ENCODE measurements at places on chromosomes 3 and 15. TPM values are rescaled to one million over a fixed set of nuclear protein-coding genes. Genes with fewer than 3 reads are reported as not detected.
A peak's percentile ranks its signal among the peaks of the same experiment; 100 is the strongest.

DNA sequence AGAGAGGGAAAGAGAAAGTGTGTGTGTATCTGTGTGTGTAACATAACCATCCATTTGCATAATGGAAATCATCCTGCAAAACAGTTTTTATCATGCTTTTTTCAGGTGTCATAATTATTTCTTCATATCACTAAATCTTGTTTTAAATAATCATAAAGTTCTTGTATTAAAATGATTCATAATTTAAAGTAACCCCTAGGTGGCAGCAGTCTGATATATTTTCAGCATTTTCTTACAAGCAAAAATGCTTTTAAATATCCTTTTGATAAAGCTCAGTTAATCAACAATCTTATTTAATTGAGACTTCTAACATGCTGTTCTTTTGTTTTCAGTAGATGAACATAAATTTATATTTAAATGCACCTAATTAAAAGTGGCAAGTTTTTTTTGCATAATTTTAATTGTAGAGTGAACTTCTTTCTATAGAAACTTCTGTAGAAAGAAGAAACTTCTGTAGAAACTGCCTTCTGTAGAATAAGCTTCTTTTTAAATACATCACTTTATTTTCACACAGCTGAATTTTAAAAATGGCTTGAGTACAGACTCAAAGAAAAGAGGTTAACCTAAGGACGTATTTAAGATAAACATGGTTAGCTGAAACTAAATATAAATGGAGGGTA lies 72.5 kb downstream of the OPA1 start:
- peaks cover 51% of the 10 kb centered on the region for H3K36me3 ChIP-seq
- peaks cover 22% of the 10 kb centered on the region for H3K4me1 ChIP-seq
- H3K4me3 ChIP-seq = no peak overlapping the region
- H3K27me3 ChIP-seq = no peaks in the 10 kb centered on the region

DNA sequence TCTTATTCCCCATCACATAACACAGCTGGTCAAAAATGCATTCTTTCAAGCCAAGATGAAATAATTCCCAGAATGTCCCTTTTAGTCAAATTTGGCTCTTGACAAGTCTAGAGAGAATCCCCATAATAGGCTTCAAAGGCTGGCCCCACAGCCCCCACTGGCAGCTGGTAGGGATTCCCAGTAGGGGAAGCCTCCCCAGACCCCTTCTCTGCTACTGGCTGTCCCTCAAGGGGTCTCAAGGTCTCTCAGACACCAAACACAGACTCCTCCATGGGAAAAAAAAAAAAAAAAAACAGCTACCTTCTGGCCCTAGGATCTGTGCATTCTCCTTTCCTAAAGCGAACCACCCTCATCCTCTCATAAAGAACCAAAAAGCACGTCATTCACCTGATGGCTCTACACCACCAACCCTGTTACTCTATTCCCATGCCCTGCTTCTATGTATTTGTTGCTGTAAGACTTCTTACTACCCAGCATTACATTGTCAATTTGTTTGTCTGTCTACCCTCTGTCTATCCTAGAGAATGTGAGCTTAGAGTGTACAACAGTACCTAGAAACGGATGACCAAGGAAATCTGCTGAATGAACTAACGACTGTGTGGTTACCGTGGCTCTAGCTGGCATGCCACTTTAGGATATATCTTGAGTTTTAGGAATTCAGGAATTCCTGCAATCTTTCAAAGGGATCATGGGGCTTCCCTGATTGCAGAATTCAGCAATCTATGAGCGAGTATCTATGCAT lies 164.1 kb upstream of the NSMCE3 start:
- H3K4me1 ChIP-seq = peaks cover 28% of the 10 kb centered on the region
- no peaks in the 10 kb centered on the region for H3K27me3 ChIP-seq

- H3K4me1 ChIP-seq = peaks cover 4% of the 10 kb centered on the region
- peaks cover 14% of the 10 kb centered on the region for H3K36me3 ChIP-seq
- no peak for DNase-seq
- no peak overlapping the region for H3K4me3 ChIP-seq
These were observed 56.0 kb downstream of the CLEC3B start for GRCh38 chr3:45082142-45082538.

- H3K36me3 ChIP-seq = no peaks in the 10 kb centered on the region
- no peak overlapping the region for H3K27ac ChIP-seq
- peaks cover 10% of the 10 kb centered on the region for H3K4me1 ChIP-seq
- no peak overlapping the region for H3K4me3 ChIP-seq
- DNase-seq = peak; percentile 32
These were observed 152.7 kb downstream of the CD47 start for GRCh38 chr3:107938143-107938542.

Gene ITGB5
- total RNA-seq = 292 TPM

- H3K4me1 ChIP-seq = peaks cover 10% of the 10 kb centered on the region
- peaks cover 2% of the 10 kb centered on the region for H3K36me3 ChIP-seq
- no peak overlapping the region for H3K4me3 ChIP-seq
- H3K27ac ChIP-seq = no peak overlapping the region
- DNase-seq = no peak
These were observed 236.4 kb upstream of the RARB start for GRCh38 chr3:25191673-25192072.

GRCh38 chr15:64044300-64045100 lies 1.8 kb downstream of the DAPK2 start:
- no peaks in the 10 kb centered on the region for H3K36me3 ChIP-seq
- peak overlapping the region; percentile 66 for H3K4me3 ChIP-seq
- peaks cover 5% of the 10 kb centered on the region for H3K4me1 ChIP-seq

GRCh38 chr3:98596541-98597500 lies 3.4 kb upstream of the CPOX start:
- H3K27me3 ChIP-seq = no peaks in the 10 kb centered on the region
- no peak overlapping the region for H3K27ac ChIP-seq
- DNase-seq = no peak
- H3K4me3 ChIP-seq = no peak overlapping the region
- H3K36me3 ChIP-seq = no peaks in the 10 kb centered on the region
- peaks cover 23% of the 10 kb centered on the region for H3K4me1 ChIP-seq

DNA sequence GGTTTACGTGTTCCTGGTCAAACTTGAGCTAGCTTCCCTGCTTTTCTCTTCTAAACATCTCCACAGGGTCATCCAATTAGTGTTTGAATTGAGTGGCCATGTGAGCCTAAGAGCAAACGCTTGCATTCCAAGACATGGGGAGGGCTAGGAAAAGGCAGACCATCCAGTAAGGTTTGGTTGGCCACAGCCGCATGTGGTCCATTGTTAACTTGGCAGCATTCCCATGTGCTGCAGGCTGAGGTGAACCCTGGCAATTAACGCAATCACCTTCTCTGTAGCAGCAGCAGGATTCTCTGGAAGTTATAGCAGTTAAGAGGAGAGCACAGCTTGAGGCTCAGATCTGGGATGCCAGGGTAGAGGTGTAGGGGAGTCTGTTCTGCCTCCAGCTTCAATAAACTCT lies 502.2 kb upstream of the LMCD1 start:
- DNase-seq = peak; percentile 49
- no peaks in the 10 kb centered on the region for H3K36me3 ChIP-seq
- no peaks in the 10 kb centered on the region for H3K27me3 ChIP-seq

DNA sequence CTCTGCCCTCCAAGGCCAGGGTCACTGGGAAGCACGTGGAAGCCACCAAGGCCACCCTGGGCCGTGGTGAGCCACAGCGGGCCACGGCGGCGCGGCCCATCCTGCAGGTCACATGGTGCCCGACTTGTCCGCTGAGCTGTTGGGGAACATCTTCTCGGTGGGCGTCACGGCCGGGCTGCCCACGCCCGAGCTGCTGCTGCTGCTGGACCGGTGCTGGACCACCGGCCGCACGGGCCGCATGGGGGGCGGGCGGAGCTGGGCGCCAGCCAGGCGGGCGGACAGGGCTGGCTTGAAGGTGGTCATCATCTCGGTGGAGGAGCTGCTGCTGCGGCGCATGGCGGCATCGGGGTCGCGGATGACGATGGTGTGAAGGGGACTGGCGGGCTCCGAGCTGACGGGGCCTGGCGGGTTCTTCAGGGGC lies 22.1 kb upstream of the RAD18 start:
- H3K4me3 ChIP-seq = no peak overlapping the region
- H3K36me3 ChIP-seq = no peaks in the 10 kb centered on the region
- no peak for DNase-seq
- H3K27ac ChIP-seq = no peak overlapping the region

- no peaks in the 10 kb centered on the region for H3K36me3 ChIP-seq
- H3K4me1 ChIP-seq = peaks cover 6% of the 10 kb centered on the region
- DNase-seq = no peak
These were observed 166.7 kb upstream of the PRICKLE2 start for GRCh38 chr3:64392001-64392400.

GRCh38 chr3:107929088-107929487 lies 161.7 kb downstream of the CD47 start:
- no peak overlapping the region for H3K4me3 ChIP-seq
- H3K27me3 ChIP-seq = peaks cover 18% of the 10 kb centered on the region
- no peaks in the 10 kb centered on the region for H3K36me3 ChIP-seq
- DNase-seq = no peak
- no peak overlapping the region for H3K27ac ChIP-seq

- peaks cover 9% of the 10 kb centered on the region for H3K36me3 ChIP-seq
- H3K4me3 ChIP-seq = no peak overlapping the region
- H3K4me1 ChIP-seq = peaks cover 8% of the 10 kb centered on the region
- no peaks in the 10 kb centered on the region for H3K27me3 ChIP-seq
- no peak overlapping the region for H3K27ac ChIP-seq
These were observed 443.2 kb upstream of the TBL1XR1 start for GRCh38 chr3:177640319-177640965.

- peaks cover 5% of the 10 kb centered on the region for H3K36me3 ChIP-seq
- H3K4me3 ChIP-seq = no peak overlapping the region
- H3K27me3 ChIP-seq = no peaks in the 10 kb centered on the region
- peaks cover 7% of the 10 kb centered on the region for H3K4me1 ChIP-seq
These were observed 114.8 kb downstream of the EOMES start for GRCh38 chr3:27607370-27607769.

DNA sequence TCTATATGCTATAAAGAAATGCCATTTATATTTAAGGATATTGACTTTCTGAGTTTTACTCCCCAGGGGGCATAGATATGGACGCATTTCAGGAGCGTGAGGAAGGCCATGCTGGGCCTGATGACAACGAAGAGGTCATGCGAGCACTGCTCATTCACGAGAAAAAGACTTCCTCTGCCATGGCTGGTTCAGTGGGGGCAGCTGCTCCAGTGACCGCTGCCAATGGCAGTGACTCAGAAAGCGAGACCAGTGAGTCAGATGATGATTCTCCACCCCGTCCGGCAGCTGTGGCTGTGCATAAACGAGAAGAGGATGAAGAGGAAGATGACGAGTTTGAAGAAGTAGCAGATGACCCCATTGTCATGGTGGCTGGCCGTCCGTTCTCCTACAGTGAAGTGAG lies 38.4 kb downstream of the GTF2E1 start:
- H3K27me3 ChIP-seq = no peaks in the 10 kb centered on the region
- H3K27ac ChIP-seq = peak overlapping the region; percentile 85
- H3K4me1 ChIP-seq = peaks cover under 1% of the 10 kb centered on the region
- DNase-seq = no peak

DNA sequence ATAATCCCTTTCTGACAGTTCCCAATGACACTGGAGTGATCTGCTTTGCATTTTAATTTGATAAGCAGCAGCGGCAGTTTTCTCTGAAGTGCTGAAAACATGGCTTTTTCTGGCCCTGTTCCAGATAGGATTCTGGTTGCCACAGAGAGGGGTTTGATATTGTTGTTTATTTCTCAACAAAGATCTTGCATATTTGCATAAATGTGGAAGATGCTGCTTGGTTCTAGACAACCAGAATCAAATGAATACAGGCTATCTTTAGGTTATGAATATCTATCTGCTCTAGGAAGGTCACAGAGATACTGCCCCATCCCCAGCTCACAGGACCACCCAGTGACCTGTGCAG lies 137.1 kb downstream of the ZNF609 start:
- H3K4me1 ChIP-seq = peaks cover 41% of the 10 kb centered on the region
- no peak overlapping the region for H3K27ac ChIP-seq
- H3K4me3 ChIP-seq = no peak overlapping the region
- H3K27me3 ChIP-seq = no peaks in the 10 kb centered on the region
- no peaks in the 10 kb centered on the region for H3K36me3 ChIP-seq
- no peak for DNase-seq

Gene CDHR4
- total RNA-seq = 0.17 TPM

GRCh38 chr3:166453478-166453877 lies 616.3 kb upstream of the BCHE start:
- no peaks in the 10 kb centered on the region for H3K4me1 ChIP-seq
- no peaks in the 10 kb centered on the region for H3K36me3 ChIP-seq
- no peak overlapping the region for H3K27ac ChIP-seq
- H3K4me3 ChIP-seq = no peak overlapping the region
- no peaks in the 10 kb centered on the region for H3K27me3 ChIP-seq
- DNase-seq = no peak

DNA sequence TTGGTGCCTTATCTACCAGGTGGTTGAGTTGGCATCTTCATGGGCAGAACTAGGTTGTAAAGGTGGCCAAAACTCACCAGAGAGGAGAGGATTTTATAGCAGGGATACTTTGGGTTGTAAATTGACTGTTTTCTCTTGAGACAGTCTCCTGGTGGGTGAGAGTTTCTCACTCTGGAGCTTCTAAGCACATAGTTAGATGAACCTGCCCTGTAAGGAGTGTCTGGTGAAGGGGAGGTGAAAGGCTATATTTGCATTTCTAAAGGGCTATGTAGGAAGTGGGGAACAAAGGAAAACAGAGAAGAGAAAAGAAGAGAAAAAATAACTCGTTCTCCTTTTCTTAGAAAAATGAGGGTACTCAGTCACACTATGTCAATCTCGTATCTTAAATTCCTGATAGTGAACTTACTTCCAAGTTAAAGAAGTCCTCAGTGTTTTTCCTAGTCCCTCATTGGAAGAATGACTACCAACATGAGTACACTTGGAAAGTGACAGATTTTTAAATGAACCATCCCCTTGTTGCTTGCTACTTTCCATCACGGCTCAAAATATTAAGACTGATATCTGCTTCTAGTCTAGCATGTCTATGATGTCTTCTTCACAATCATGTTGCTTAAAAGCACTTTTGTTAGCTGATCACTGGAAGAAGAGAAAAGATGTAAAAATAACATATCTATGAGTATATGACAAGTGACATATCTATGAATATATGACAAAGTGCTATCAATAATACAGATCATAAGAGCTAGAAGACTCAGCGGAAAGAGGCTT lies 113.8 kb upstream of the P2RY1 start:
- DNase-seq = no peak
- H3K36me3 ChIP-seq = peaks cover 17% of the 10 kb centered on the region
- peaks cover 29% of the 10 kb centered on the region for H3K4me1 ChIP-seq
- peak overlapping the region; percentile 88 for H3K27ac ChIP-seq

DNA sequence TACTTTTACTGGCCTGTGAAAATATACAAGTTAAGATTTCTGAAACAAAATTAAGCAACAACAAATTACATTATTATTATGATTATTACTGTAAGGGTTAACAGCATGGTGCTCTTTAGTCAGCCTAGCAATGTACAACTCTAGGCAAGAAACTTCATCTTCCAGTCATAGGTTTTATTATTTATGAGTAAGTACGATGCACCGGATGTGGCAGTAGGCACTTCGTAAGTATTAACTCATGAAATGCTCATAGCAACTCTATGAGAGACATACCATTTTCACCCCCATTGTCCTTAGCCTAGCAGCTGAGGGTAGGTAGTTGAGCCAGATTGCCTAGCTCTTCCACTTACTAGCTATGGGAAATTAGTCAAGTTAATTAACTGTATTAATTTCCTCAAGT lies 68.0 kb upstream of the PTPRG start:
- no peak for DNase-seq
- no peak overlapping the region for H3K4me3 ChIP-seq
- no peaks in the 10 kb centered on the region for H3K36me3 ChIP-seq
- H3K4me1 ChIP-seq = no peaks in the 10 kb centered on the region
- no peaks in the 10 kb centered on the region for H3K27me3 ChIP-seq

All from WTC11 (cell line).